ENCODE measurements at places on chromosomes 6 and 20.
A peak's percentile ranks its signal among the peaks of the same experiment; 100 is the strongest.

DNA sequence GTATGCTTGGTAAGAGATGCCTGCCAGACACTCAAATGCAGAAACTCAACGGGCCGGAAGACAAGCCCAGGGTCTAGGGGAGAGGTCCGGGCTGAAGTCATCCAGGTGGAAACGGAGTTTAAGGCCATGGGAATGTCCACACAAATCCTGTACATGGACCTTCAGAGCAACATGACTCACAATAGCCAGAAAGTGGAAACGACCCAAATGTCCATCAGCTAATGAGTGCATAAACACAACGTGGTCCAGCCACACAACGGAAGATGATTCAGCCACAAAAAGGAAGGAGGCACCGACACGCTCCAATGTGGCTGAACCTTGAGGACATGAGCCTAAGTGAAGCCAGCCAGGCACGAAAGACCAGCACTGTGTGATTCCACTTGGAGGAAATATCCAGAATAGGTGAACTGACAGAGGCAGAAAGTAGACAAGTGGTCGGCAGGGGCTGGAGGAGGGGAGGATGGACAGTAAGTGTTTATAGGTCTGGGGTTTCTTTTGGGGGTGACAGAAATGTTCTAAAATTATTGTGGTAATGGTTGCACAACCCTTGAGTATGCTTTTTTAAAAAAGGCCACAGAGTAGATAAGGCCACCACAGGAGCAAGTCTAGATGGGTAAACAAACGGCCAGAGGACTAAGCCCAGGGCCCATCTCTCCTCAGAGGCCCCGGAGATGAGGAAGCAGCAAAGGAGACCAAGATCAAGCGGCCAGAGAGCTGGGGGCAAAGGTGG lies 105.6 kb downstream of the PREX1 start:
- peak; percentile 76 for DNase-seq

DNA sequence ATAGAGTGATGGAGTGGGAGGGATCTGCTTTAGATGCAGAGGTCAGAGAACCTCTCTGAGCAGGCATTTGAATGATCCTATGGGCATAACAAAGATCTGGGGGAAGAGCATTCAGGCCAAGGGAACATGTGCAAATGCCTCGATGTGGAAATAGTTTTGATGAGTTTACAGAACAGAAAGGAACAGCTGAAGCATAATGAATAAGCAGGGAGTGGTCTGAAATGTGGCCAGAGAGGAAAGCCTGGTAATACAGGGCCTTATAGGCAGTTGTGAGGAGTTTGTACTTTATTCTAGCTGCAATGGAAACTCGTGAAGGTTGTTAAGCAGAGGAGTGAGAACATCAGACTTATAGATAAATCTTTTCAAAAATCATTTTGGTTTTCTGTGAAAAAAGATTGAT lies 33.0 kb upstream of the ME1 start:
- no peak for DNase-seq

DNA sequence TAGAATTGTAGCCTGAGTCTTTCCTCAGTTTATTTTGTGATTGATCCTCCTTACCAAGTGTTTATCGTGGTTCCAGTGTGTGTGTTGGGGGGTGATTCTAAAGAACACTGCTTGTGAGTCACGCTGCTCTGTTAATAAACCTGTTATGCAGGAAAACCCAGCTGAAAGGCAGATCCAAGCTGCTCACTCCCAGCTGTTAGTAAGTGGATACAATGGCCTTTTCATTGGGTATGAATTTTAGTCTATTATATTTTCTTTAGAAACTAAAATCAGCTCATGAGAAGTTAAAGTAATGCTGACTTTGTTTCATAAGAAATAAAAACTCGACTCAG lies 12.2 kb upstream of the DSTN start:
- DNase-seq: no peak

- DNase-seq: no peak
Observed at GRCh38 chr6:138654715-138655634, 118.6 kb upstream of the CCDC28A start.

DNA sequence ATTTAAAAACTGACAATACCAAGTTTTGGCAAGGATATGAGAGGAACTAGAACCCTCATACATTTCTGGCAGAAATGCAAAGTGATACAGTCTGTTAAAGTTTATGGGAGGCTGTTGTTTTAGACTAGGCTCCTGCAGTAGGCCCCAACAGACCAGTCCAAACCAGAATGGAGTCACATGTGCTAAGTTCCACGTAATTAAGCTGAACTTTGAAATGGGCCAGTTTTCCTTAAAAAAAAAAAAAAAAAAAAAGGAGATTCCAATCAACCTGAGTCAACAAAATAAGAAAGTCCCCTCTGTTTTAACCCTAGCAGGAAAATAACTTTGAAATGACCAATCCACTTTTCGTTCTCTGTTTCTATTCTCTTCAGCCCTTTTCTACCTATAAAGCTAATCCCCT lies 26.5 kb downstream of the IL17F start:
- DNase-seq: no peak

GRCh38 chr6:19502301-19502700 lies 334.9 kb upstream of the ID4 start:
- no peak for DNase-seq
